ENCODE measurements at places on chromosomes 2 and 18. TPM values are rescaled to one million over a fixed set of nuclear protein-coding genes. Genes with fewer than 3 reads are reported as not detected.

The ZNF514 gene
- 16.3 TPM for total RNA-seq

The ANKRD30BL gene
- not detected for total RNA-seq

The ASTL gene
- total RNA-seq = 0.34 TPM

The MDH1B gene
- 0.57 TPM for total RNA-seq

The AQP4 gene
- total RNA-seq = not detected

The KCNIP3 gene
- total RNA-seq = not detected

- no peaks in the 10 kb centered on the region for H3K4me1 ChIP-seq
- no peak overlapping the region for H3K4me3 ChIP-seq
- no peak overlapping the region for H3K27ac ChIP-seq
- no peaks in the 10 kb centered on the region for H3K27me3 ChIP-seq
- DNase-seq = no peak
Measured at GRCh38 chr2:14303366-14304115, 329.0 kb upstream of the LRATD1 start.

GRCh38 chr2:205702576-205702975 is 20.3 kb downstream of the NRP2 start:
- H3K27me3 ChIP-seq = no peaks in the 10 kb centered on the region
- peaks cover 24% of the 10 kb centered on the region for H3K4me1 ChIP-seq
- DNase-seq = no peak
- H3K4me3 ChIP-seq = no peak overlapping the region

DNA sequence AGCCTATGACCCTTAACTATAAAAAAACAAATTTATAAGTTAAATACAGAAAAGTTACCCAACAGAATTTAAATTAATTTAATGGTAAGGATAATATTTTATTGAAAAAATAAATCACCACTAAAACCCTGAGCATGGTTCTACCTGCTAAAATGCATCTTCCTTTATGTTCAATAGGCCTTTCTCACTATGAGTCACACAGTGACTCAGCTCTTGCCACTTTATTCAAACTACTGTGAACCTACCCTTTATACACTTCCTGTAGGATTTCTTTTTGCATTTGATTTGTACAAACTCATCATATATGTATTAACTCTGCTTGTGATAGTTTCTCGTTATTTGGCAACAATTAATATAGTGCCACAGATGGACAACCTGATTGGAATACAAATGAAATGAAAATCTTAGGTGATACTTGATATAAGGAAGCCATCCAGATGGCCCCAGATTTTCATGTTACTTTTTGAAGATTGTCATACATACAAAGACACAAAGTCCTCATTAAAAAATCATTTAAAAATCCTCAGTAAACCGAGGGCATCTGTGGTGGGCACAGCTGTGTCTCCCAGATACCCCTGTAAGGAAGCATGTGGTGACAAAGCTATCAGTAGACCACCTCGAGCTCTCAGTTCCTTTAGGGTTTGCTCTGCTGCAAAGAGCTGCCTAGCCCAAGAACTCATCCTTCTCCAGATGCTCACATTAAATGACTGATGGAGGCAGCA is 55.2 kb upstream of the COBLL1 start:
- peaks cover 9% of the 10 kb centered on the region for H3K4me1 ChIP-seq
- peak; percentile 23 for DNase-seq
- H3K4me3 ChIP-seq = no peak overlapping the region
- H3K27ac ChIP-seq = no peak overlapping the region

GRCh38 chr2:102304711-102305611 is 6.4 kb upstream of the IL1RL1 start:
- no peak overlapping the region for H3K4me3 ChIP-seq
- H3K36me3 ChIP-seq = no peaks in the 10 kb centered on the region
- DNase-seq = no peak
- H3K27ac ChIP-seq = no peak overlapping the region
- peaks cover 36% of the 10 kb centered on the region for H3K4me1 ChIP-seq
